Left colon (tissue), 2 donors: ENCODE measurements at places on chromosomes 1 and 21. TPM values are rescaled to one million over a fixed set of nuclear protein-coding genes. Genes with fewer than 3 reads are reported as not detected.
A peak's percentile ranks its signal among the peaks of the same experiment; 100 is the strongest.

GRCh38 chr1:203033287-203033686 lies 7.0 kb downstream of the PPFIA4 start:
- DNase-seq: no peak

- DNase-seq: no peak
Measured at GRCh38 chr21:45208627-45208951, 79.1 kb downstream of the POFUT2 start.

DNA sequence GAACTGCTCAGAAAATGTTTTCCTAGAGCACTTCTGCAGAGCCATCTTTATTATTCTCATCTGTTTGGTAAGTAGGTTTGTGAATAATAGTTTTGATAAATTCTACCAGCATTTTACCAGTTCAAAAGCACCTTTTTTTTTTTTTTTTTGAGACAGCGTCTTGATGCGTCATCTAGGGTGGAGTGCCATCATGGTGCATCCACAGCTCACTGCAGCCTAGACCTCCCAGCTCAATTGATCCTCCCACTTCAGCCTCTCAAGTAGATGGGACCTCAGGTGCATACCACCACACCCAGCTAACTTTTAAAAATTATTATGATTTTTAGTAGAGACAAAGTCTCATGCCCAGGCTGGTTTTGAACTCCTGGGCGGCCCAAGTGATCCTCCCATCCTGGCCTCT lies 9.8 kb upstream of the RHBG start:
- no peak for DNase-seq

DNA sequence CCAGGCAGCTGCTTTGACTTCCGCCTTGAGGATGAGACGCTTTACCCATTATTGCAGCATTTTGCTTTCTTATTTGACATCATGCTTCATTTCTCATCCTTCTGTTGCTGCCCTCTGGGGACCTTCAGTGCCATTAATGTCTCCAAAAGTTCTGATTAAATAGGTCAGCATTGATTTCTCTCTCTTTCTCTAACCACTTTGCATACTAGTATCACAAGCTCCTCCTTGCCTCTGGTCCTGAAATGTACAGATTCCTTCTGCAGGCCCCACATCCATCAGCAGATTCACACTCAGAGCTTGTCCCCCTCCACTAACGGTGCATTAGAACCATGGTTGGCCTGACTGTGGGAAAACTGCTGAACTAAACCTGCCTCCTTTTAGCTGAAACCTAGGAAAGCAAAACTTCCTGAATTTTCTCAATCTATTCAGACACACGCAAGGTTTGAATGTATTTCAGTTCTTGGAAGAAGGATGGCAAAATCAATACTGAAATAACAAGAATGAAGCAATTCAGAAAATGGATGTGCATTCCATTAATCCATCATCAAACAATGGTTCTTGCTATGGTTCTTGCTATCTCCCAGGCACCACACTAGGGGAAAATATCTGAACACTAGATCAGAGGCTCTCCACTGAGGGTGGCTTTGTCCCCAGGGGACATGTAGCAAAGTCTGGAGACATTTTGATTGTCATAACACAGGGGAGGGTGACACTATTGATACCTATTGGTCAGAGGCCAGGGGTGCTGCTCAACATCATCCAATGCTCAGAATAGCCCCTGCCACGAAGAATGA lies 154.5 kb downstream of the PCP4 start:
- DNase-seq: no peak

- DNase-seq: peak; percentile 9
Measured at GRCh38 chr1:206535853-206536188, 28.5 kb downstream of the RASSF5 start.

DNA sequence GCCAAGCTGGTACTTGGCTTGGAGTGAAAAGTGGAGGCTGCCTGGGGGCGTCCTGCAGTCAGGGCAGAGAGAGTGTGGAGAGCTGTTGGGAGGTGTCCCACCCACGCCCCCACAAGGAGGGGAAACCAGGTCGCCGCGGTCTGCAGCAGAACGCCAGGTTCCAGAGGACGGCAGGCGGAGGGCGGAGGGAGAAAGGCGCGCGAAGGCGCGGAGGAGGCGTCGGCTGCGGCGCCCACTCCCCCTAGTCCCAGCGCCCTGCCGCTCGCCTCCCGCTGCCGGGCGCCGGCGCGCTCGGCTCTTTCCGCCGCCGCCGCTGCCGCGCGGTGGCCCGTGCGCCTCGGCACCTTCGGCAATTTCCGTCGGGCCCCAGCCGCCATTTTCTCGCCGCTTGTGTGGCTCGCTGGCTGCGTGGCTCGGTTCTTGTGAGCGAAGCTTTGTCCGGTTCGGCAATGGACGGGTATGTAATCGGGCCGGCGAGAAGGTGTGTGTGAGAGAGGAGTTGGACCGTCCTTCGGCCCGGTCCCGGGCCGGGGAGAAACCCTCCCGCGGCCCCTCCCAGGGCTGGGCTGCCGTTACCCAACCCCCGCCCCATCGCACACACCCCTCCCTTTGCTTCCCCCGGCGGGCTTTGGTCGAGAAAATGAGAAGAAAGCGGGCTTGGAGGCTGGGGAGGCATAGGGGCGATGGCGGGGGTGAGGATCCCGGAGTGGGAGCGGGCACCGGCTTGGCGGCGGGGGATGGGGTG lies at the start of gene PTBP2:
TSS of gene PTBP2 (plus strand) at position 369 of the 745 bp plus-strand sequence. CDS start at position 450, 81 bp downstream.
- peak; percentile 69 for DNase-seq

DNA sequence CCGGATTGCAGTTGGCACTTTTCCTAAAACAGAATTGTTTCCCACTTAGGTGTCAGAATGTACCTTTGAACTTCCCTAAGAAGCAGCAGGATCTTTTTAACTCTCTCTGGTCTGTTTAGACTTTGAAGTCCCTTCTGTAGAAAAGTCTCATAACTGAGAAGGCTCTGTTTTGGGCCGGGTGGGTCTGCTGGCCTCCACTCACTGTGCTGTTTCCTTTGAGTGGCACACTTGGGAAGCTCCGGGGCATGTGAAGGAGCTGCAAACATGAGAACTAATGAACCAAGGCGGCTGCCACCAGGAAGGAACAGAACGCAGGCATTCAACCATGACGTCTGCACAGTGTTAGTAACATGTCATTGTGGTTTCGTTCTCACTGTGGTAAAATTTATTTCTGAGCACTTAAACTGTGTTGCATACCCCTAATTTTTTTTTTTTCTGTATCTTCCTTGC lies 19.5 kb upstream of the NCMAP start:
- peak; percentile 67 for DNase-seq

- DNase-seq: peak; percentile 86
Measured at GRCh38 chr1:226061841-226062557, 517 bp upstream of the H3-3A start.

- no peak for DNase-seq
Measured at GRCh38 chr1:204528241-204528640, 12.0 kb downstream of the MDM4 start.

- DNase-seq: no peak
Measured at GRCh38 chr1:109794319-109795132, 30.8 kb upstream of the EPS8L3 start.

- no peak for DNase-seq
Measured at GRCh38 chr1:17887661-17888371, 132.7 kb downstream of the ACTL8 start.

DNA sequence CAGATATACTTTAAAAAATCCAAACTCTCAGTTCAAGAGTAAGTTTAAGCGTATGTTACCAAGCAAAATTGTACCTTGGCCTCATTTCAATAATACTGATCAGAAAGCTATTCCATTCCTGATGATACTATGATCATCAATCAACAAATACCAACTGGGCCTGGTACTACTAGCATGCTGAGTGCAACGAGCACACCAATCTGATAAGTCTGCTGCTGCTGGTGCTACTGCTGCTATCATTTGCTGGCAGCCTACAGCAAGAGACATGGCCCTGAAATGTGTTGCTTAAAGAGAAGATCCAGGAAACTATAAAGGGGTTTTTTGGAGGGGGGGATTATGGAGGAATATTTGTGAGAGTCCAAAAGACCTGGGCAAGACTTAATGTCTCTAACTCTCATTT lies 39.7 kb downstream of the NME7 start:
- DNase-seq: no peak

DNA sequence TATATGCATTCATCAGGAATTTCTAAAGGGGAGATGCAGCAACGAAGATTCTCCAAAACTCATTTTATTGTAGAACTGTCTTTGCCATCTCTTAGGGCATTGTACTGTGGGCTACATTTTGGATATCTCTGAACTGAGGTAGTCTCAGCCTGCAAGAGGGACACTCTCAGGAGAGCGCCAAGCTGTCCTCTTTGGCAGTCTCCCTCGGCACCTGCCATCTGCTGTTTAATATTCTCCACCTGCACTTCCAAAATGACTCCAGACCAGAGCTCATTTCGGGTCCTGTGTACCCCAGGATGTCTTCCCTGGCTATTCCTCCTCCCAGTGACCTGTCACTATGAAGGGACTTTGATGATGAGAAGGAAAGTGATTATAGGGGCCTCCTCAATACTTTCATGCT lies 356.3 kb upstream of the C1orf174 start:
- DNase-seq: no peak

DNA sequence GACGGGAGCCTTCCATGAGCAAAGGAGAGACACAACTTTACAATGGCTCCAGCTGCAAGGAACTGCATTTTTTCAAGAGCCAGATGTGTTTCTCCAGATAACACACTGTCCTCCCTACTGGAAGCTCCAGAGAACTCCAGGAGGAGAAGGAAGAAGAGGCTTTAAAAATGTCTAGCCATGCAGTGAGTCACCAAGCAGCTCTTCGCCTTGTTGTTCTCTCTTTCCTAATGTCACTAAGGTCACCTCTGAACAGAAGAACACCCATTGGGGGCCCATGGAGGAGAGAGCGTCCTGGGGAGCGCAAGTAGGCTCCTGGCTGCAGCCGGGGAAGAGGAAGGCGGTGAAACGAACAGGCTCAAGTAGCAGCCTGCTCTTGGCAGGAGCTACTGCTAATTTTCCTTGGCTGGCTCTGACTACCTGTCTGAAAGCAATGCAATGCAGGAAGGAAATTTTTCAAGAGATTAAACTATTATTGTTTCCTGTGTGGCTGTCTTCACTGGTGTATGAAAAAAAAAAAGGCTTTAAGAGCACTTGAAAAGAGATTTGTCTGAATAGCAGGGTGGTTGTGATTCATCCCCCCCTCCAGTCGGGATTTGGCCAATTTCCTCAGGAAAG lies 321.9 kb downstream of the SETD4 start:
- no peak for DNase-seq

DNA sequence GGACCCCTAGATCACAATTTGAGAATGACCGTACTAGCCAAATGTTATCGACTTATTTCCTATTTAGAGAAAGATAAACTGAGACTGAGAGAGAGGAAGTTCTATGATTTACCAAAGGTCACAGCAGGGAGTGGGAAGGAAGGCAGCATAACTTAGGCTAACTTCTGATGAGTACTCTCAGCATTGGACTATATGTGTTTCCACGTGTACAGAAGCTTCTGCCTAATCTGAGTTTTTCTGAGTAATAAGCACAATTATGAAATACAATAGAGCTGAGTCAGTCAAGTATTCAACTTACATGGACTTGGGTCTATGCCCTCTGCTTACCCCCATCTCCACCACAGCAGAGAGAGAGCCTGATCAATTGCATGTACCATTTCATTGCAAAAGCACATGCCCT lies 88.1 kb upstream of the HIVEP3 start:
- no peak for DNase-seq

- peak; percentile 20 for DNase-seq
Measured at GRCh38 chr1:146051452-146051851, 29.9 kb upstream of the HJV start.

DNA sequence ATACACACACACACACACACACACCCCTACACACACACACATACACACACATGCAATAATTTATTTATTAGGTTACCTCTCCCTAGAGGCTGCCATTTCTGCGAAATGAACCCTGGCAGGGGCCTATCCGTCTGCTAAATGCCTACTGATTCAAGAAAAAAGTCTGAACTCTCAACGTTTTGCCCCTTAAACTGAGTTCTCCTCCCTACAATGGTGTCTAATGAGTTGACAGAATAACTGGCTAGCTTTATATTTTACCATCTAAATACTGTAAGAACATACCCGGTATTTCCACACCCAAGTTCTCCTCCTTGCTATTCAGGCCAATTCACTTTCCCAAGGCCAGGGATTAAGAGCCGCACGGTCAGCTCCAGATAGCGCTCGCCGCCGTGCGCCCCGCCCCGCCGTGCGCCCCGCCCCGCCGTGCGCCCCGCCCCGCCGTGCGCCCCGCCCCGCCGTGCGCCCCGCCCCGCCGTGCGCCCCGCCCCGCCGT lies 339 bp upstream of the RNPC3 start:
- no peak for DNase-seq

- DNase-seq: no peak
Measured at GRCh38 chr1:111761717-111762116, 6.0 kb downstream of the DDX20 start.

DNA sequence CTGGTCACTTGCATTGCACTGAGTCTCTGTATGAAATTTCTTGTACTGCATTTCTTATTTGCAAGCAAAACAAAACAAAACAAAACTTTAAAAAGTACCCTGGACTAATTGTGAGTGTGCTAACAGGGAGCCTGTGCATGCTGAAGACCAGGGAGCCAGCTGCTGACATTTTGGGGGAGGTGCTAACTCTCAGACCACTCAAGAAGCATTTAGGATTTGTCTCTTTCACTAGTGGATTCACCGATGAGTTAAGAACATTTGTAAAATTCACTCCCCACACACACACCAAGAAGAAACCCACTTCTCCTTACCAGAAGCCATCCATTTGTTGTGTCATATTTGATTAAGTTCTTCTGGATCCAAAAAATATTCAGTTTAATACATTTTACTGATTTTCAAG lies 95.7 kb upstream of the C1orf105 start:
- DNase-seq: no peak

- no peak for DNase-seq
Measured at GRCh38 chr1:25641931-25642573, 25.5 kb downstream of the MAN1C1 start.

The HORMAD1 gene
- 1.7 TPM for total RNA-seq

The OLFML3 gene
- 23.5 TPM for total RNA-seq

The AMY1A gene
- total RNA-seq: not detected

The RHCE gene
- 0.31 TPM for total RNA-seq

The PIK3C2B gene
- total RNA-seq: 82.0 TPM

The PGLYRP3 gene
- total RNA-seq: not detected

The ALX3 gene
- not detected for total RNA-seq

The OLIG1 gene
- total RNA-seq: not detected

The EDARADD gene
- total RNA-seq: 0.25 TPM

The KCNC4 gene
- total RNA-seq: 8.1 TPM

The PAQR7 gene
- 3.3 TPM for total RNA-seq

The HDGF gene
- total RNA-seq: 243 TPM

The CGN gene
- 182 TPM for total RNA-seq
